Heart right ventricle (tissue), 16 donors: ENCODE measurements at places on chromosomes 6 and 20. TPM values are rescaled to one million over a fixed set of nuclear protein-coding genes. Genes with fewer than 3 reads are reported as not detected.

SLC17A2 gene
- total RNA-seq, result not detected

ARG1 gene
- total RNA-seq, result 0.27 TPM

ACTR5 gene
- total RNA-seq, result 1.5 TPM

MYB gene
- total RNA-seq, result not detected

BNIP5 gene
- total RNA-seq, result not detected

LY6G5B gene
- 3.5 TPM for total RNA-seq

TUBB2B gene
- 1.3 TPM for total RNA-seq

LY6G5C gene
- 2.2 TPM for total RNA-seq

CDSN gene
- not detected for total RNA-seq

- DNase-seq, result no peak
- H3K4me1 ChIP-seq, result no peaks in the 10 kb centered on the region
- H3K36me3 ChIP-seq, result no peaks in the 10 kb centered on the region
- H3K27ac ChIP-seq, result no peak overlapping the region
These were observed 65.0 kb upstream of the IFNGR1 start for GRCh38 chr6:137283940-137284810.

DNA sequence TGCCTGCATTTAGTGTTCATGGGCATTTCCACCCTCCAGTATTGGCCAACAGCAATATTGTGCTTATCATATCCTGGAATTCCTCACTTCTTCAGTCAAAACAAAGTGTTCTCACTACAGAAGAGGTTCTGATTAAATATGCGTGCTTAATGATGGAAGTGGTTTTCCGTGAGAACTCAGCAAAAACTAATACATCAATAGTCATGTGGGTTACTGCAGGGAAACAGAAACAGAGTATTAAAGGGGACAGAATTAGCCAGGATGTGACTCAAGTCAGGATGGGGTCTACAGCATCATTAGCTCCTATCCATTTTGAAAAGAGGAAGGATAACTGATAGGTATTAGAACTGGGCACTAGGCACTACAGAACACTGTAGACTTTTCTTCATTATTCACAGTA lies 384.6 kb downstream of the CDKAL1 start:
- no peak overlapping the region for H3K27ac ChIP-seq
- H3K4me1 ChIP-seq, result no peaks in the 10 kb centered on the region
- DNase-seq, result no peak
- no peaks in the 10 kb centered on the region for H3K36me3 ChIP-seq
- no peaks in the 10 kb centered on the region for H3K27me3 ChIP-seq
- no peak overlapping the region for H3K4me3 ChIP-seq

DNA sequence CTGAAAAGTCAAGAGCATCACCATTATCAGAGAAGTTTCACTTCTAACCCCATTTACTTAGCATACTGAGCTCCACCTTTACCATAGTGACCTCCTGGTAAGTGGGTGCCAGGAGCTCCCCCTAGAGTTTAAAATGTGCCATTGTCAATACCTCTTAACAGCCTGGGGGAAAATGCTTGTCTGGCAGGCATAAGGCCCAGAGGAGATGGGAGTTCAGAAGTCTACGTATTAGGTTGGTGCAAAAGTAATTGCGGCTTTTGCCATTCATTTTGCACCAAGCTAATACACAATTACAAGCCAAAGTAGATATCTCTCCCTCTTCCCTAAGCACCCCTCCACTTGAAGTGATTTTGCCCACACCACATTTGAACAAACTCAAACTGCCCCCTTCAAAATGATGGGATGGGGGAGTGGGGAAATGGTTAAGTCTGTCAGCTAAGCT lies 919.0 kb downstream of the KIF16B start:
- no peak overlapping the region for H3K4me3 ChIP-seq
- no peaks in the 10 kb centered on the region for H3K4me1 ChIP-seq
- no peak overlapping the region for H3K27ac ChIP-seq
- H3K27me3 ChIP-seq, result no peaks in the 10 kb centered on the region
- no peaks in the 10 kb centered on the region for H3K36me3 ChIP-seq

DNA sequence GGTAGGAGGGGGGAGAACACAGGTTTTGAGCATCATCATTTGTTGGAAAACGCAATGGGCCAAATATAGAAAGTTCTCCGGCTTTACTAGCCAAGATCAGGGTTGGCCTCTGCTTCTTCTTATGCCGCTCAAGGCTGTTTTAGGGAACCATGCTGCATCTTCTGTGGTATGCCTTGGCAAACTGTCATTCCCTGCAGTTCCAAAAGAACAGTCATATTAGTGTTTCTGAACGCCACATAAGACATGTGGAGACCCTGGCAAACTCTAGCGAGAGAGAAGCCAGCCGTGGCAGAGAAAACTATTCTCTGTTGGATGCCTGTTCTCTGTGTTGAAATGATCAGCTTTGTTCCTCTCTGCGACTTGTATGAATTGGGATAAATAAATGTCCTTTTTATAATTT lies 10.8 kb downstream of the ACTR5 start:
- H3K27me3 ChIP-seq, result no peaks in the 10 kb centered on the region
- no peak for DNase-seq
- H3K4me1 ChIP-seq, result peaks cover 8% of the 10 kb centered on the region

DNA sequence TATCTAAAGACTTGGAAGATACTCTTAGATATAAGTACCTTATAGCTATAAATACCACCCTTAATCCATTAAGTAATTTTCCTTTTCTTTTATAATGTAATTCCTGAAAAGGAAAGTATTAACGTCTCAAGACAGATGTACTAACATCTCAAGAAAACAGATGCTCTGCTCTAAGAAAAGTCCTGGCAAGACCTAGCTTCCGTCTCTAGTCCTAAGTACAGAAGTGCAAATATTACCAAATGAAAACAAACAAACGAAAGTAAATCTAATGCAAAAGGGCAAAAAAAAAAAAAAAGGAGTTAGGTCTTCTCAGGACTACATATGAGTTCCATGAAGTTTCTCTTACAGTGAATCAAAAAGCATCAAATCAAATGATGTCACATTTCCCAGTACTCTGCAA lies 106.8 kb upstream of the PDE10A start:
- no peak overlapping the region for H3K4me3 ChIP-seq
- peaks cover 9% of the 10 kb centered on the region for H3K4me1 ChIP-seq
- no peaks in the 10 kb centered on the region for H3K27me3 ChIP-seq
- H3K27ac ChIP-seq, result peak overlapping the region; percentile 66
- no peak for DNase-seq

GRCh38 chr20:24449026-24449720 lies 20.3 kb upstream of the SYNDIG1 start:
- no peak overlapping the region for H3K27ac ChIP-seq
- no peaks in the 10 kb centered on the region for H3K4me1 ChIP-seq
- H3K4me3 ChIP-seq, result no peak overlapping the region

DNA sequence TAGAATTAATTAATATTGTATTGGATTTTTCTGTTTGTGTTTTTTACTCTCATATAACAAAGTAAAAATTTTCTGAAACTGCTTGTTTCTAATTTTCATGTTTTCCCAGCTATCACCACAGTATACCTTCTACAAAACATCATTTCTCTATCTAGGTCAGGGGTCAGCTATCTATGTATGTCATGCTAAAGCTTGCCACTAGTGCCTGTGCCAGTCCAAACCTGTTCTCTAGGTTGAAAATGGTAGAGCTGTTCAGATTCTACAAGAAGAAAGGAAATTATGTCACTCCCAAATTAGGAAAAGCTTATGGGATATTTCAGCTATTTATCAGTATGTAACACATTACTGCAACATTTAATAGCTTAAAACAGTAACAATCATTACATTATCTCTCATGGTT lies 5.8 kb upstream of the ME1 start:
- no peak for DNase-seq
- H3K36me3 ChIP-seq, result no peaks in the 10 kb centered on the region
- no peak overlapping the region for H3K27ac ChIP-seq
- no peaks in the 10 kb centered on the region for H3K4me1 ChIP-seq

GRCh38 chr6:30394139-30394538 lies 49.2 kb downstream of the RPP21 start:
- H3K4me1 ChIP-seq, result peaks cover 6% of the 10 kb centered on the region
- no peaks in the 10 kb centered on the region for H3K36me3 ChIP-seq
- no peaks in the 10 kb centered on the region for H3K27me3 ChIP-seq
- no peak overlapping the region for H3K4me3 ChIP-seq
- no peak for DNase-seq

DNA sequence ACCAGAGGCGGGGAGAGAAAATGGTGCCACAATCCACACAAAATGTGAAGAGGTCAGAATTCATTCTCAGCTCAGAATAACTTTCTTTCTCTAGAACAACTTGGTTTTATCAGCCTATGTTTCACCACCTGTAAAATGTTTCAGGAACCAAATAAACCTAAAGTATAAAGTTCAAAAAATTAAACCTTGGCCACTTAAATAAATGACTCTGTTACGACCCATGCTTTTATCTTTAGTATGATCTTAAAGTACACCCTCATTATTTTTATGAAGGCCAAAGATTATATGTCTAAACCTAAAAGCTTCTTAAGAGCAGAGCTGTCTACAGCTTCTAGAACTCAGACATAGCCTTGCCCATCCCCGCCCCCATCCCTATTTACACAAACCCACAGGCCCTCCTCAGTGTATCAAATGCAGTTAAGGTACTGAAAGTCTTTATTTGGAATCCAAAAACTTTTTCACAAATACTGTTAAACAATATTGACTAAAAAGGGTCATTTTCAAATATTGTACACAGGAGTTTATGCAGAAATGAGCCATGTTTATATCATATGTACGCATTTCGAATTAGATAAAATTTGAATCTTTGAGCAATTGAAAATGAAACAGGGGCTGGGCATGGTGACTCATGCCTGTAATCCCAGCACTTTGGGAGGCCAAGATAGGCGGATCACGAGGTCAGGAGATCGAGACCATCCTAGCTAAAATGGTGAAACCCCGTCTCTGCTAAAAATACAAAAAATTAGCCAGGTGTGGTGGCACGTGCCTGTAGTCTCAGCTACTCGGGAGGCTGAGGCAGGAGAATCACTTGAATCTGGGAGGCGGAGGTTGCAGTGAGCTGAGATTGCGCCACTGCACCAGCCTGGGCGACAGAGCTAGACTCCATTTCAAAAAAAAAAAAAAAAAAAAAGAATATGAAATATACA lies 5.7 kb upstream of the NHSL1 start:
- H3K27ac ChIP-seq, result no peak overlapping the region
- no peaks in the 10 kb centered on the region for H3K36me3 ChIP-seq
- no peak for DNase-seq
- H3K4me1 ChIP-seq, result peaks cover 20% of the 10 kb centered on the region
- H3K27me3 ChIP-seq, result no peaks in the 10 kb centered on the region

- H3K36me3 ChIP-seq, result no peaks in the 10 kb centered on the region
- no peak overlapping the region for H3K27ac ChIP-seq
- no peak for DNase-seq
- H3K4me3 ChIP-seq, result no peak overlapping the region
These were observed 49.1 kb downstream of the LAMA2 start for GRCh38 chr6:128932061-128932460.

GRCh38 chr20:57548177-57549058 lies 12.5 kb upstream of the PCK1 start:
- no peak overlapping the region for H3K27ac ChIP-seq
- no peak overlapping the region for H3K4me3 ChIP-seq
- no peaks in the 10 kb centered on the region for H3K4me1 ChIP-seq
- H3K27me3 ChIP-seq, result peaks cover 33% of the 10 kb centered on the region

DNA sequence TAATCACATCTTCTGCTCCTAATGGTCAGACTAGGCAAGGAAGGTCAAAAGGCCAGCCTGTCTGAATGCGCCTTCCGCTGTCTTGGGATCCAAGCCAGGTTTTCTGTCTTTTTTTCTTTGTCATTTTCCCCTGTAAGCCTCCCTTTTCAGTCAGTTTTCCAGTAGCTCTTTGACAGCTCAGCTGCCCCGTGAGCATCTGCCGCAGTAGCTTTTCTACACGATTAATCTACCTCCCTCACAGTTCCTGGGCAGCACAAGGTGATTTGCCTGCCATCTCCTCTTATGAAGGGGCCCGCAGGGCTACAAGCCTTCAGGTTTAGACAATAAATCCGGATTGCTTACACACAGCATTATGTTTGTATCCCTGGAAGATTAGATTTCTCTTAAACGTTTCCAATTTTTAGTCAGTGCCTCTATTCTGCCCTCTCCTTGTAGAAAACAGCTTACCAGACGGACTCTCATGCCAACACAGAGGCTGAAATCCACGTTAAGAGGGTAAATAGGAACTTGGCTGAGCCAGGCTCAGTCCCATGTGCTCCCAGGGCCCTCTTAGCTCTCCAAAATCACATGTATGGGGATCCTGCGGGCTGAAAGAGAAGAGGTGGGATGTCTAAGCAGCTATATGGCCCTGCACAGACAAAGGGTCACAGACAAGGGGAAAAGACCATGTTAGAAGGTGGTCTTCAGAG lies 77.2 kb downstream of the LY86 start:
- H3K27me3 ChIP-seq, result no peaks in the 10 kb centered on the region
- peaks cover 36% of the 10 kb centered on the region for H3K4me1 ChIP-seq
- DNase-seq, result no peak
- no peak overlapping the region for H3K4me3 ChIP-seq
- no peaks in the 10 kb centered on the region for H3K36me3 ChIP-seq
- peak overlapping the region; percentile 16 for H3K27ac ChIP-seq

- H3K36me3 ChIP-seq, result no peaks in the 10 kb centered on the region
- no peak overlapping the region for H3K4me3 ChIP-seq
- DNase-seq, result no peak
- no peak overlapping the region for H3K27ac ChIP-seq
- H3K4me1 ChIP-seq, result no peaks in the 10 kb centered on the region
These were observed 125.5 kb downstream of the IPCEF1 start for GRCh38 chr6:154230910-154231595.

DNA sequence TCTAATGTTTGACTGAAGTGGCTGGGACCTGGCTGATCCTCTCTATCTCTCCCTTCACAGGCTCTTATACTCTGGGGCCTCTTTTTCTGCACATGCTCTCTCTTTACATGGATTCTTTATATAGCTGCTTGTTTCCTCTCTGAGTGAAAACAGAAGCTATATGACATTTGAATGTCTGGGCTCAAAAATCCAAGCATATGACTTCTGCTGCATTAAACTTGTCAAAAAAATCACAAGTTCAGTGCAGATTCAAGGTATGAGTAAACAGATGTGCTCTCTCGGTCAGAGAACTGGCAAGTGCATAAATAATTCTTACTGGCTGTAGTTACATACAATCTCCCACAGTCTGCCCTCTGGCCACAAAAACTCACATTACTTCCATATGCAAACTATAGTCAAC lies 96.6 kb downstream of the LCA5 start:
- no peaks in the 10 kb centered on the region for H3K27me3 ChIP-seq
- no peak overlapping the region for H3K4me3 ChIP-seq
- H3K4me1 ChIP-seq, result no peaks in the 10 kb centered on the region
- no peak for DNase-seq

DNA sequence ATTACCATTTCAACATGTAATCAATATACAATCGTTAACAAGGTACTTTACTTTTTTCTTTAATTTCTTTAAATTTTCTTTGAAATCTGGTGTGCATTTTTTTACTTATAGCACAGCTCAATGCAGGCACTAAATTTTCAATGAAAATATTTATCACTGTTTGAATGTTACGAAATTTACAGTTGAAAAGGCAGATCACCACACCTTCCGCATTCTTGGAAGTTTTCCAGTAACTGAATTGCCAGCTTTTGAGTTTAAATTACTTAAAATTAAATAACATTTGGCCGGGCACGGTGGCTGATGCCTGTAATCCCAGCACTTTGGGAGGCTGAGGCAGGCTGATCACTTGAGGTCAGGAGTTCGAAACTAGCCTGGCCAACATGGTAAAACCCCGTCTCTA lies 309.9 kb downstream of the BMP7 start:
- H3K4me3 ChIP-seq, result no peak overlapping the region
- H3K27me3 ChIP-seq, result no peaks in the 10 kb centered on the region
- H3K36me3 ChIP-seq, result no peaks in the 10 kb centered on the region
- H3K27ac ChIP-seq, result no peak overlapping the region
- no peak for DNase-seq
